ENCODE measurements at places on chromosomes 11 and 22.

- DNase-seq: peak; percentile 54
These were observed 24.1 kb upstream of the MICAL3 start for GRCh38 chr22:18048441-18048898.

GRCh38 chr11:12207384-12208150, 97.2 kb downstream of the MICAL2 start:
- DNase-seq: peak; percentile 96

DNA sequence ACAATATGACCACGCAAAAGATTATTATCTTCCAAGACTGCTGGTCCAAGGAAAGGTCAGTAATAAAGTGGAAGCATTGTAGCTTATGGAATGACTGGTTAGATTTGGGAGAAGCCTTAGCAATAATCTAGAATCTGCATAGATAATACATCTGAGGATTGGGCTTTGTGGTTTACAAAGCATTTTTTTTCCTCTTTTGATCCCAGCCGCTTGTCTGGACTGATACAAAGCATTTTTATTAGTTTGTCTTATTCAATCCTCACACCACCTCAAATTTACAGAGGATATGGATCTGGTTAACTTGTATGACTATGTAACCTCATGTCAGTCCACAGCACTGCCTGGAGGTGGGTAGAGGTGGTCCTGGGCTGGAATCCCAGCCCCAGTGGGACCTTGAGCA, 990 bp upstream of the THRSP start:
- no peak for DNase-seq

DNA sequence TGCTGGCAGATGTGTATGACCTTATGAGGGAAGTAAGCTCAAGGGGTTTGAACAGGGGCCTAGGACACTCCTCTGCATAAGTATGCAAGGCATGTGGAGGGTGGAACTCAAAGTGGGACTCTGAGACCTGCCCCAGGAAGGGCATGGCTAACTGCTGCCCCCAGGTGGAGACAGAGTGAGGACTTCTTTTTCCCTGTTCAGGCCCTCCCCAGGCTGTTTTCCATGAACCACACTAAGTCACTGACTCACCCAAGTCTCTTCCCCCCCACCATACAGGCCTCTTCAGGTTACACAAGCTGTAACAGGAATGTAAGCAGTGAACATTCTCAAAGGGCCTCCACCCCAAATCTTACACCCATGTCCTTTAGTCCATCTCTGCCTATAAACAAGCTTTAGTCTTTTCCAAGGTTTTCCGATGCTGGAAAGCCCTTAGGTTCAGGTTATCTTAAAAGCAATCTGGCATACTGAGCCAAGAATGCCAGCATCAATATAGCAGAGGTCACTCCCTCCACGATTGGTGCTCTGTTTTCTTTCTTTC, 13.1 kb downstream of the EEF1G start:
- peak; percentile 97 for DNase-seq

DNA sequence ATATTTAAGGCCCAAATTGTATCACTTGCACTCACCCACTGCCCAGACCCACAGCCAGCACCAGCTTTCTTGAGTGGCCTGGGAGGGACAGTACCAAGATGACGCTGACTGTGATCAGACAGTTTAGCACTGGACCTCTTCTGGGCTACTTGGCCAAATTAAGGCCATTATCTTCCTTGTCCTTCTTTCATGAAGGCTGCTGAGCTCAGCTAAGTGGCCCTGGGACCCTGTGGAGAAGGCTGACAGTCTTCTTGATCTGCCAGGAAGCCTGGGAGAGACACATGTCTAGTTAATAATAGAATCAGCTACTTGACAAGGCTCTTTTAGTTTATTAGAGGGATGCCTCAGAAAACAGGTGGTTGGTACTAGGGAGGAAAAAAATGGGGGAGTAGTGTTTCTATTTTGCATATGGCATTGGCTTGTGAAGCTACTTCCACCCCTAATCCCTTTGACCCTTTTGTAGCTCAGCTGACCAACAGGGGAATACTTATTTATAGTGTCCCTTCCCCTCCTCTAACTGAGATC, 127.9 kb upstream of the NTM start:
- no peak for DNase-seq

Data from fibroblast of skin of abdomen (primary cell).